ENCODE measurements at places on chromosomes 13 and 19. TPM values are rescaled to one million over a fixed set of nuclear protein-coding genes. Genes with fewer than 3 reads are reported as not detected.

TLE6 gene
- 0.16 TPM for total RNA-seq

DNA sequence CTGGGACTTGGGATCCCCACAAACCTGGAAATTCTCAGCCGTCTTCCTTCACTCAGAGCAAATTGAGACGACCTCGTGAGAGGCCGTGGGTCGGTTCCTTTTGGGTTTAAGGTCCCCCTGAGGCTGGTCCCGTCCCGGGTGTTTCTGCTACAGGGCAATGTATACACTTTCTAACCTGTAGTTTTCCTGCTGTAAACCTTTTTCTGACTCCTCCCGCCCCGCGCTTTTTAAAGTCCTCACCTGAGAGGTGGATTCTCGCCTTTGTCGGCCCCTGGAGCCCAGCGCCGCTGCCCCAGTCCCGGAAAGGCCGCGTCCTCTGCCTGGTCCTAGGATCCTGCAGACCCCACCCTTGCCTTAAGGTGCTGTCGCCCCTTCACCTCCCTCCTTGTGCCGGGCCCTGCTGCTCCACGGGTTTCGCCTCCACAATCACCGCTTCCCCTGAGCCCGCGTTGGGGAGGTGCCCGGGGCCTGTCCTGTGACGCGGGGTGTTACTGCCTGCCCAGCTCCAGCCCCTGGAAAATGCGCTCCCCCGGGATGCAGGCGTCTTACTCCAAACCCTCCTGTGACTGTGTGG is 391 bp downstream of the ZNF761 start:
- no peak for DNase-seq

POP4 gene
- total RNA-seq = 37.7 TPM

DNA sequence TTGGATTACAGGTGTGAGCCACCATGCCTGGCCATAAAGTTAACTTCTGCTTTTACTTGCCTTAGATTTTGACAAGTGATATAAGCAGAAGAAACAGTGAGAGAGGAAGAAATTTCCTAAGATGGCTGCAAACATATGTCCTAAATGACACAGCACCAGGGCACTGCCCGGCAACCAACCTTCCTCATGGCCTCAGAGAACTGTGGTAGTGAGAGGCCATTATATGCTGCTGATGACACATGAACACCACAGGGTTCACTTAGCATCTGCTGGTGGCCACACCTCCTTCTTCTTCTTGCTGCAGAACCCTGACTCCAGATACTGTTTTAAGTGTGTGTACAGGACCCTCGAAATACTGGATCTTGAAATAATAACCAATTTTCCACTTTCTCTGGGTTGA is 88.2 kb downstream of the KCTD12 start:
- DNase-seq = no peak

DNA sequence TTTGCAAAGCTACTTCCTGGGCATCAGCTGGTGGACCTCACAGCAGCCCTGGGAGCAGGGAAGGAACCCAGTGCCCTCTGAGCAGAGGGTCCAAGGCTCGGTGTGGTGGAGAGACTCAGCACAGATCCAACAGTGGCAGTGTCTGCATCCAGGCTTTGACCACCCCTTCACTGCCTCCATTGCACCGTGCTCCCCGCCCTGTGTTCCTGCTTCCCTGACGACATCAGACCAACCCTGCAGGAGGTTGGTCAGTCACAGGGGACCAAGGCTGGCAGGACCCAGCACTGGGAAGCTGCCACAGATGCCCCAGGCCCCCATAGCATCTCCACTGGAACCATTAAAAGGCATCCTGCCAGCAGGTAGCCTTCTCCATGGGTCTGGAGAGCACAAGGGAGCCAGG is 7.8 kb upstream of the VSTM2B start:
- no peak for DNase-seq

GRCh38 chr19:19606021-19606420 is 12.5 kb downstream of the PBX4 start:
- no peak for DNase-seq

All from occipital lobe (tissue), 3 donors.